Stimulated activated CD8-positive, alpha-beta memory T cell treated with anti-CD3 and anti-CD28 coated beads, Interleukin-15, amount 100 ng/mL, for 24 hours (primary cell): ENCODE measurements at places on chromosomes 7 and 10.

GRCh38 chr10:85047979-85048378, 719.6 kb downstream of the CCSER2 start:
- DNase-seq, result no peak

GRCh38 chr10:55024713-55025112, 223.7 kb upstream of the PCDH15 start:
- no peak for DNase-seq

- no peak for DNase-seq
Observed at GRCh38 chr7:29146888-29147609, 712 bp upstream of the CPVL start.

DNA sequence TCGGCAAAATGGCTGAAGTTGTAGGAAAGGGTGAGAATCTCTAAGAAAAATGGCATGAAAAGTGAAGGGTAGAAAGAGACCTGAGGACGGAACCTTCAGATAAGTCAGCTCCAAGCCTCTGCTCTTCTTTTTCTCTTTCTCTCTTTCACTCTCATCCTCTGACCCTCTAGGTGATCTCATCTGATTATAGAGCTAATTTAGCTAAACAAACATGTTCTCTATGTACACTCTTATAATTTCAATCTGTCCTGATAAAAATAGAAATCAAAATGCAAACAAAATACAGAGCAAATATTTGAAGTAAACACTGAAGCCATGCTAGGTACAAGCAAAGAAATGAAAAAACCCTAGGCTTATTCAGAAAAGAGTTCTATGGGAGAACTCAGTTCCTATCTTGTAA, 14.4 kb upstream of the CUBN start:
- no peak for DNase-seq

DNA sequence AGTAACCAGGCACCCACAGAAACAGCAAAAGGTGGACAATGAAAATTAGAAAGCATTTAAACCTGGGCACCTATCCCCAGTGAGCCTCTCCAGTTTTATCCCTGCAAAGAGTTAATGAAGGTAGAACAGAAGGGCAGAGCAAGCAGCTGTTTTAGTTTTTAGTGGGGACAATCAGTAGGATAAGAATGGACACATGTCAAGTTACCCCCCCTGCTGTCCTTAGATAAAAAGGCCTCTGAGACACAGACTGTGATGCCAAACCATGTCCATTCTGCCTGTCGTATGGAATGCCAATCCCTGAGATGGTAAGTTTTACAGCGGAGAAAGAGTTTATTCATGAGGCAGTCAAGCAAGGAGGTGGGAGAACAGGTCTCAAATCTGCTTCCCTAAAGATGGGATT, 162.6 kb upstream of the AGR3 start:
- DNase-seq, result no peak

- no peak for DNase-seq
Observed at GRCh38 chr7:23117841-23118240, 12.3 kb downstream of the KLHL7 start.

- no peak for DNase-seq
Observed at GRCh38 chr10:108894402-108895301, 1028.7 kb downstream of the XPNPEP1 start.

- DNase-seq, result no peak
Observed at GRCh38 chr7:15525652-15526263, 36.1 kb downstream of the AGMO start.

- no peak for DNase-seq
Observed at GRCh38 chr7:29815181-29816105, 9.1 kb downstream of the WIPF3 start.

GRCh38 chr7:23294549-23295400, 4.4 kb upstream of the MALSU1 start:
- DNase-seq, result no peak

DNA sequence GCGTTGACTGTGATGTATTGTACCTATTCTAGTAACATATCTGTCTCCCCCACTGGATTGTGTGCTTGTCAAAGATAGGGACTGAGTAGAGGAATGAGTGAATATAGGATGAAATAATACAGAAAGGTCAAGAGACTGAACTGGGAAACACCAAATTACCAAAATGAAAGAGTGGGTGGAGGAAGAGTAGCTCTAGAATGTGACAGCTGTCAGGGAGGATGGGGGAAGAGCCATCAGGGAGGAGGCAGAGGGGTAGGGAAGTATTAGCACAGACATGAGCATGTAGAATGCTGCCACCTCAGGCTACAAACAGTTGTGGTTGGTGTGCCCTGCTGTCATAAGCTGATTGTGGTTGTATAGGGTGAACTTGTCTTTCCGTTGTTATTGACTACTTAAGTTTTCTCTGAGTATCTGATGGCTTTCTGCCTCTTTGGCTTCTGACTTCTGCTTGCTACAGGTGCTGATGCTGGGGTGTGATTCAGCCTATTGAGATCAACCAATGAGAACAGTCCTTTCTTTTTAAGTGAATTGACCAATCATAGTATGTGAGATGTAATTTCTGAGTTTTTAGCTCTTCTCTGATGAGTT, 5.6 kb downstream of the CCSER2 start:
- DNase-seq, result no peak

DNA sequence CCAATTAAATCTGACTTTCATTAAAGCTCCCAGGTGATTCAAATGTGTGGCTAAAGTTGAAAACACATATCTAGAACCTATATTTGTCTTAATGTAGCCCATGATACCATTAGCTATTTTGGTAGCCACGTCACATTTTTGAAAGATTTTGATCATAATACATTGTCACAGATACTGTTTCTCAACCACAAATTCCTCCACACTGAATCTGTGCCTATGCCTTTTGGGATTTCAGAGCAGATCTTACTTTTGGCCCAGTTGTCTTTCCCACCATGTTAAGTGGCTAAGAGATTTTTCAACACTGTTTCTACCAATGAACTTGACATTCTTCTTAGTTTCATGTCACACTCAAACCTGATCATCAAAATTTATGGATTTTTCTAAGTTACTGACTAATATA, 47.4 kb downstream of the CH25H start:
- DNase-seq, result no peak

- DNase-seq, result no peak
Observed at GRCh38 chr10:329361-330099, 194.3 kb downstream of the ZMYND11 start.

- no peak for DNase-seq
Observed at GRCh38 chr10:98235846-98236245, 32.1 kb downstream of the LOXL4 start.

DNA sequence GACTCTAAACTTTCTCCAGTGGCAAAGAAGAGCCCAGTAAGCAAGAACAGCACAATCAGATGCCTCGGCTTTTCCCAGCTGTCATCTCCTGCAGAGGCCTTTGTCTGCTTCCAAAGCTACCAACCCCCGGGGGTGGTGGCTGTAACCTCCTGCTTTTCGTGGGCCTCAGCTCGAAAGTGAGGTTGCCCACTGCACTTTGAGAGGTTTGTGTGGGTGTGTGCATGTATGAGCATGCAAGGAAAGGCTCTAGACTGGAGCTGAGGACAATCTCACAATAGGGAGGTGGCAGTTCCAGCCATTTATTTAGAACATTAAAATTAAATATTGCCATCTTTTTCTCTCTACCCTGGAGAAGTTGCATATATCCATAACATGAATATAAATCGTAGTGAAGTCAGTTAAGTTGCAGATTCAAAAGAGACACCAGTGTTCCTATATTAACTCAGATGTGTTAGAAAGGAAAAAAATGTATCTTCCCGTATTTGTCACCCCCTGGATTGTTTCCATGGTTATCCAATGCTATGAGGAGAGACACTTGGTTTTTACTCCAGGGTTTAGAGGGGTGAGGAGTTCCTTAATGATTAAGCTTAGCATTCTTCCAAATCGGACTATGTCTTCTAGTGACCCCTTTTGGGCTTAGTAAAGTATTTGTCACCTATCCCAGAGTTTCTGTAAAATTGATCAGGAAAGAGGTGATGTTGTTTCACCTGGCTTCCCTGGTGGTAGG, 781.1 kb downstream of the INHBA start:
- no peak for DNase-seq

- DNase-seq, result no peak
Observed at GRCh38 chr7:99112097-99112496, 31.8 kb downstream of the SMURF1 start.

GRCh38 chr10:112732277-112732921, 217.6 kb upstream of the TCF7L2 start:
- DNase-seq, result no peak

- no peak for DNase-seq
Observed at GRCh38 chr7:32890010-32890792, 1.4 kb downstream of the KBTBD2 start.

DNA sequence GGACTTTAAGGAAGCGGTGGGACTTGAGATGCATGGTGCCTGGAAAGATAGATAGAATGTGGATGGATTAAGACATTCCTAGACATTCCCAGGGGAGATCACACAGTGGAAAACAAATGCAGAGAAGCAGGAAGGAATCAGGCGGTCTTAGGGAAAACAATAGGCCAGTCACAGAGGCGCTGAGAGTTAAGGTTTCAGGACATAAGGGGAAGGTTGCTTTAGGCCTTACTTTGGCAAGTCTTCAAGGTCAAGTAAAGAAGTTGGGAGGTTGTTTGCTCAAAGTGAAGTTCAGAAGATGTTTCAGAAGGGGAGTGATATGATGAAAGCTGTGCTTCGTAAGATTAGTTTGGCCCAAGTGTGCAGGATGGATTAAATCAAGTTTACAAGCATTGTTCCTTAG, 109.4 kb downstream of the SUGCT start:
- no peak for DNase-seq

GRCh38 chr10:78974617-78975317, 94.0 kb upstream of the ZMIZ1 start:
- DNase-seq, result peak; percentile 35

- no peak for DNase-seq
Observed at GRCh38 chr10:132593900-132594876, 56.6 kb downstream of the INPP5A start.

DNA sequence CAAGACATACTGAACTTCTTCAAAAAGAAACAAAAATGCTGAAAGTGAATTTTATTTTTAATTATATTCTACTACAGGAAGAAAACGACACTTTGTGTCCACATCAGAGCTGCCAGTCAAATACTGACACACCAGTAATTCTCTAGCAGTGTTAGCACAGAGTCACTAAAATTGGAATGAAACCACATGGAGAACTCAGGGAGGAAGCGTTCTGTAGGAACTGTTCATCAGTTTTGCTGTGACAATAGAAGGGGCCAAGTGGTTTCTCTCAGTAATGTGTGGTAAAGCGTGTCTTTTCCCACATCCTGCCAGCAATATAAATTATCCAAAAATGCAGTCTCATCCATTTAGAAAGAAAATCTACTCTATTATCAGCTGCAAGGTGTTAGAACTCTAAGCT, 683.3 kb downstream of the GRM8 start:
- no peak for DNase-seq

GRCh38 chr7:132019703-132020102, 463.3 kb upstream of the PODXL start:
- DNase-seq, result no peak

GRCh38 chr7:33459340-33459751, 330.0 kb downstream of the BBS9 start:
- no peak for DNase-seq

- no peak for DNase-seq
Observed at GRCh38 chr10:19930936-19931893, 115.0 kb downstream of the PLXDC2 start.

DNA sequence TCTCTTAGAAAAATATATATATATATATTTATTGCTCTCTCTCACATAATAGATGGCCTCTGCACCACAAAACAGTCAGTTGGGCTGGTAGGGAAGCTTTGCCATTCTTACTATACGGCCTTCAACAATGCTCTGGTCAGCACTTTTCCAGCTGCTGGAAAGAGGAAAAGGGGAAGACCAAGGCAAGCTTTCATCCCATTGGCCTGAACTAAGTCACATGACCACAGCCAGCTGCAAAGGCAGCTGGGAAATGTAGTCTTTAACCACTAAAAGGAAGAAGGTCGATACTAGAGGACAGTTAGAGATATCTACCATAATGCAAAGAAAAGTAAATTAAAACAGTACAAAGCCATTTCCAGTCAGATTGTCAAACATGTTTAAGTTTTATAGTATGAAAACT, 58.4 kb upstream of the MACROH2A2 start:
- DNase-seq, result no peak

DNA sequence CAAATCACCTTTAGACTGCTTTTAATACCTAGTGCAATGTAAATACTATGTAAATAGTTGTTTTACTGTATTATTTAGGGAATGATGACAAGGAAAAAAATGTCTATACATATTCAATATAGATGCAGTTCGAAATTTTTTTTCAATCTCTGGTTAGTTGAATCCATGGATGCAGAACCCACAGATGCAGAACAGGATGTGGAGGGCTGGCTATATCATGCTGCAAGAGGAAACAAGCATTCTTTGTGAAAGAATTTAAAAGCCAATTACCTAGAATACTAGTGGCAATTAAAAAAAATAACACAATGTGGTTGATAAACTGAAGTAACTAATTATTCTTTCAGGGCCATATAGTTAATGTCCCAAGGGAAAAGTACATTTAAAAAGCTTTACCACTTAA, 170.4 kb downstream of the ZNF438 start:
- no peak for DNase-seq

DNA sequence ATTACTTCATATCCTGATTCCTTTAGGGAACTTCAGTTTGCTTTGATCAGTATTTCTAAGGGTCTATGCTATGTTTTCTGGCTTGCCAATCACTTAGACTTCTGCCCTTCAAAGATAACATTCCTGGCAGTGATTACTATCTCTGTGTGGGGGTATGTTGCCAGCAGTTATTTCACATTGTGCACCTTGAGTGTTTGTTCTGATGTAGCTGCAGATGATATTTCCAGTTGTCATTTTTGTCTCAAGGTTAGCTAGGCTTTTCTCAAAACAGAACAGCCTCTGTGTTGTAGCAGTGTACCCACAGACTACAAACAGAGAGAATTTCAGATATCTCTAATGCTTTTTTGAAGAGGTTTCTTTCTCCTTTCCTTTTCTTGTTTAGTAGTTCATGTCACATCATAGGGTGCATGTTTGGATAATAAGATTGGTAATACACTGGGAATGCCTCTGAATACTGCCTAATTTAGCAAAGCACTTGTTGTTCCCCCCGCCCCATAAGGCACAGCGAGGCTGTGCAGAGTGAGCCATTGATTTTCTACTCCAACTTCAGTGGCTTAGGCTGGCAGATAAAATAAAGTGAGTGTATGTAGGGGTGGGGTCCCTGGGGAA, 134.7 kb upstream of the AGR3 start:
- no peak for DNase-seq

GRCh38 chr7:78413568-78413967, 615.0 kb downstream of the PHTF2 start:
- DNase-seq, result no peak

GRCh38 chr7:8597565-8597964, 164.2 kb downstream of the NXPH1 start:
- no peak for DNase-seq
